Activated CD4-positive, CD25-positive, alpha-beta regulatory T cell treated with anti-CD3 and anti-CD28 coated beads, Interleukin-2, amount 50 U/mL, for 72 hours (primary cell): ENCODE measurements at places on chromosomes 2 and 18.

DNA sequence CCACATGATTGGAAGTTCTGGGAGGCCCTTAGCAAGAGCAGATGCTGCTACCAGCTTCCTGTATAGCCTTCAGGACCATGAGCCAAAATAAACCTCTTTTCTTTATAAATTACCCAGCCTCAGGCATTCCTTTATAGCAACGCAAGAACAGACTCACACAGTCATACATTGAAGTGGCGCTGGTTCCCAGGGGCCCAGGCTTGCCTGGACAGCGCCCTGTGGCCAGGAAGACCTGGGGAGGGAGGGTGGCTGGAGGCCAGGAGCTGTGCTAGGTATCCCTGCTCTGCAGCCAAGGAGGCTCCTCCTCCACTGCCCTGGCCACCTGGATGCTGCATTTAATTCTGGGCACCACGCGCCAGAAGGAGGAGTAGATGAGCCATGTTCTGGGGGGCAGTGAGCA is 98.1 kb downstream of the AGAP1 start:
- DNase-seq: no peak

GRCh38 chr2:207254591-207255464 is 89.1 kb upstream of the KLF7 start:
- no peak for DNase-seq

- peak; percentile 40 for DNase-seq
Observed at GRCh38 chr2:88199912-88200682, 30.0 kb downstream of the THNSL2 start.

DNA sequence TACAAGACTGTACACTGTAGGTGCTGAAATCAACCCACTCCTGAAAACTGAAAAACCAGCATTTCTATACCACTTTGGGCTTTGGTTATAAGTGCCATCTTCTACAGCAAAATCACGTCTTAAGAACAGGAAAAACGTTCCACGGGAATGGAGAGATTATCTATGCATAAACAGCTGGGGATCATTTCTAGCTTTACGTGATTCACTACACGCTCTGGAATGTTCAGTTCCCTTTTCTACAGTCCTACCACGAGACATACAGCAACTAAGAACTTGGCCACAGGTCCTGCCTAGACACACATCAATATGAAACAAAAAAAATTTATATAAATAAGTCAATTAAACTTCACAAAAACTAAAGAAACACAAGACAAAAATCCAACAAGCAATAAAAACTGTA is 3.6 kb downstream of the CXCR4 start:
- DNase-seq: no peak

- no peak for DNase-seq
Observed at GRCh38 chr18:60358516-60358915, 14.1 kb downstream of the MC4R start.

GRCh38 chr2:209389171-209389618 is 34.7 kb upstream of the MAP2 start:
- DNase-seq: no peak

GRCh38 chr2:214492152-214492551 is 81.3 kb downstream of the VWC2L start:
- no peak for DNase-seq

- DNase-seq: no peak
Observed at GRCh38 chr2:206164261-206164862, 4.7 kb downstream of the EEF1B2 start.

DNA sequence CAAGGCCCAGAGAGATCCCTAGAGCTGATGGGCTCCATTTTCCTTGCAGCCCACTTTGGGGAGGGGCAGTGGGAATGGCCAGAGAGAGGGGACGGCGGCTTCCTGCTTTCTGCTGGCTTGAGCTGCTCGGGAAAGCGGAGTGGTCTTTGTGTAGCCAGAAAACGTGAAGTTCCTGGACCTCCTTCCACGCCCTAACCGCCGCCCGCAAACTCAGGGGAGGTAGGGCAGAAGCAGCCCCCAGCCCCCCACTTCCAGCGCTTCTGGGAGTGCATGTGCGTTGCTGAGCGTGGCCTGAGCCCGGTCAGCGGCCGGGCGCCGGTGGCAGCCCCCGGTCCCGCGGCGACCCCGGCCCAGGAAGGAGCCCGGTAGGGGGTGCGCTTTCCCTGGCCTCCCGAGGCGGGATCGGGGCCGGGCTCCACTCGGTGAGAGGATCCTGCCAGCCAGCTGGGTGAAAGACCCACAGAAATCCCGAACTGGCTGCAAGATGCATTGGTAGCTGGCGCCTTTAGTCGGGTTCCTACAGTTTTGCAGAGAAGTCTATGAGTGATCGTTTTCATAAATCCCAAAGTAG is 25.3 kb upstream of the BOD1L2 start:
- DNase-seq: no peak

- no peak for DNase-seq
Observed at GRCh38 chr2:64586883-64587481, 62.9 kb downstream of the AFTPH start.

DNA sequence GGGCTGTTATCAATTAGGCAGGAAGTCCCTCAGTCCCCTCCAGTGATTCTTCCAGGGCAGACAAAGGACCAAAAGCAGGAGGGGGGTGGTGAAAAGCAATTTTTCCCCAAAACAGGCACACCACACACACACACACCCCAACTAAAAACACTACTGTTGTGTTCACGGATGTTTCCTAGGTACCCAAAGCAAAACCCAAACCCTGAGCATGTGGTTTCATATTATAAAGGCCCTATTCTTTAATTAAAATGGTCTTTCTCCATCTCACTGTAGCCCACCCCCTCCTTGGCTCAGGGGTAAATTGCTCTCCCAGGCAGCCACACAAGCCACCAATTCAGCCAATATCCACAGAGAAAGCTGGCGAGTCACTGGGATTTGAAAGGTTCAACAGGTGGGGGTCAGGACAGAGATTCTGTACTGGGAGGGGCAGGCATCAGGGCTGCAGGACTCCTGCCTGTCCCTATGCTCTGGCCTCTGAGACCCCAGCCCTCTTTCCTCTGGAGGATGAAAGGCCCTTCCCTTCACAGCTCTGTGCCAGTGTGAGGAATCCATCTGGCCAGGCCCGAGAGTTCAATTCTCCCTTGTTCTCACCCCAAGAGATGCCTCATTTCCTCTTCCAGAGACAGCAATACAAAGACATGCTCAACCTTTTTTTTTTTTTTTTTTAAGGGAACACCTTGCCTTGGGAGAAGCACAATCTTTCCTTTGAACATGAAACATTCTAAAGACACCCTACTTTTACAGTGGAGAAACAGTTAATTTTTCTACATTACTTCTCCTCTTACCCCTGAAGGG is 43.6 kb downstream of the SPRED2 start:
- no peak for DNase-seq

GRCh38 chr2:239436669-239437335 is 36.0 kb upstream of the HDAC4 start:
- DNase-seq: no peak
